Anterior cingulate cortex (tissue), 58 donors: ENCODE measurements at places on chromosomes 12 and 14.

DNA sequence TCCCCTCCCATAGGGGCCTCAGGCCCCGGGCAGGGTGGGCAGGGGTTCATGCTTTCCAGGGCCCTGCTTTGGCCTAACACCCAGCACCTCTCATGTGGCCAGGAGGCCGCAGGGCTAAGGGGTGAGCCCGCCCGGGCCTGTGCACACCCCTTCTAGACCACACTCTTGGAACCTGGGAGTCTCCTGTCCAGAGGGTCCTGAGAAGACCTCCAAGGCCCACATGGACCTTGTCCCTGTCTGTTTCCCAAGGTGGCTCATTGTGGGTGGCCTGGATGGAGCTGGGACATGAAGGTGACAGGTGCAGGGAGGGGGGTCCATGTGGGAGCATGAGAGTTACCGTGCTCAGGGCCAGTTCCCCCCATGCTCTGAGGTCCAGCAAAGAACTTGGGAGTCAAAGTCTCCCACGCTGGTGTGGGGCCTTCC is 11.6 kb downstream of the DLK1 start:
- DNase-seq: no peak

DNA sequence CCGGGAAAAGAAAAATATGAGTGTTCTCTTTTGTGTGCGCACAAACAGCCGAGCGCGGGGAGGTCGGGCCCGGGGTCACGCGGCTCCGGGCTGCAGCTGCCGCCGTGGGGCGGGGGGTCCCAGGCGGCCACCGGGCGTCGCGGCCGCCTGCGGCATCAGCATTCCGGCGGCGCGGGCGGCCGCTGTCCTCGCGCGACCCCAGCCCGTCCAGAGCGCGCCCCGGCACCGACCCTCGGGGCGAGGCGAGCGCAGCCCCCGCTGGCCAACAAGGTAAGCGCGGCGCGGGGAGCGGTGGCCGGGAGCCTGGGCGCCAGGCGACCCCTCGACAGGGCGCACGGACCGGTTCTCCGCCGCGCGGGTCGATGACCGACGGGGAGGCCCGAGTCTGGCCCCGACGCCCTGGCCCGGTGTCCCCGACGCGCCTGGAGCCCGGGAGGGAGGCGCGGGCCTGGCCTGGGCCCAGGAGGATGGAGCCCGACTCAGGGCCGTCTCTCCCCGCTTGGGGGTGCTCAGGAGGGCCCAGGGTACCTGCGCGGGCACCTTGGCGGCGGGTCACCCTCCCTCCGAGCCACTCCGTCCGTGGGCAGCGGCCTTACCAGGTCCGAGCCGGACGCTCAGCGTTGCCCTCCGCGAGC is 103.9 kb upstream of the DIO3 start:
- DNase-seq: no peak

- DNase-seq: no peak
These were observed 38.9 kb downstream of the FBXO33 start for GRCh38 chr14:39393289-39393688.

DNA sequence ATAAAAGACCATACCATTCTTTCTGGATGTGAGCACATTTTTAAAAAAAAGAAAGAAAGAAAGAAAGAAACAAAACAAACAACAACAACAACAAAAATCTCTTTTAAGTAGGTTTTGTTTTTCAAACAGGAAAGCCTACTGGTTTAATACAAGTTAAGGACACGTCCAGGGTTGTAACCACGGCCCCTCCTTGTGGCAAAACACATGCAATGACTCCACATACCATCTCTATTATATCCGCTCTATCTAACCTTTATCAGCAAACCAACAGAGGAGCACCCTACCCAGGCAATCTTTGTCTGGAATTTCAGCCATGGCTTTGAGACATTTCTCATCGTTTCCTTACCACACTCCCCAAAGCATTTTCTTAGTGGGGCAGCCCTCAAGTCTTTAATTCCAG is 360.5 kb upstream of the TMPO start:
- no peak for DNase-seq

DNA sequence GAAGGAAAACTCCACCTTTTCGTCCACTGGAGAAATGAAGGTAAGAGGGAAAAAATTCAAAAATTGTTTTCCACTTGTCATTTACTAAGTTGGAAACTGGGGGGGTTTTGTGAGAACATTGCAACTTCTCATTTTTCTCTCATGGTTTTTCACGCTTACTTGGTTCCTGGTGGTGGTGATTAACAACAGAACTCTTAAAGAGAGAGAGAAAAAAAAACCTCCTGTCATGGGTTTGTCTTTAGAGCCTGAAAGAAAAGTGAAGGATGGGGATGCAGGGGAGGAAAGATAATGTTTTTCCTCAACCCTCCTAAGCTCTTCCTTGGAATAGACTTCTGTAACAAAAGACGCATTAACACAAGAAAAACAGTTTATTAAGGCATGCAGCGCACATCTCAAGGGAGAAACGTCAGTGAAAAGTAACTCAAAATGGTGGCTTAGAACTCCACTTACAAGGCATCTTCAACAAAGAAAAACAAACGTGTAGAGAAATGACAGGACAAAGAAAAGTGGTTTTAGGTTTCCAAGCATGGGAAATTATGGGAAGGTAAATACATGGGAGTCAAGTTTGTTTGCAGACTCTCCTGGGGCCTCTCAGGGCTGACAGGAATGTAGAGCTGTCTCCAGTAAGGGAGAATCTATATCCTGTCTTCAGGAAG is 81.9 kb upstream of the ATF7IP start:
- DNase-seq: no peak
